Dermis blood vessel endothelial cell (primary cell): ENCODE measurements at places on chromosomes 7 and 10.

DNA sequence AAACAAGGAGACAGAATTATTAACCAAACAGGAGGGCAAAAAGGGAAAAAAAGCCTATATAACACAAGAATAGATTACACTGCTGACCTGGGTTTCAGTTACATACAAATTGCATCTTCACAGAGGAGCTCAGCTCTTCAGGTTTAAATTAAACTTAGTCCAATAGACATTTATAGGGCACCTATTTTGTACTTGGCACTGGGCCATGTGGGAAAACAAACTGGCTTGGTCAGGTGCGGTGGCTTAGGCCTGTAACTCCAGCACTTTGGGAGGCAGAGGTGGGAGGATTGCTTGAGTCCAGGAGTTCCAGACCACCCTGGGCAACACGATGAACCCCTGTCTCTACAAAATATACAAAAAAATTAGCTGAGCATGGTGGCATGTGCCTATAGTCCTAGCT is 62.3 kb upstream of the CCDC6 start:
- DNase-seq = no peak

DNA sequence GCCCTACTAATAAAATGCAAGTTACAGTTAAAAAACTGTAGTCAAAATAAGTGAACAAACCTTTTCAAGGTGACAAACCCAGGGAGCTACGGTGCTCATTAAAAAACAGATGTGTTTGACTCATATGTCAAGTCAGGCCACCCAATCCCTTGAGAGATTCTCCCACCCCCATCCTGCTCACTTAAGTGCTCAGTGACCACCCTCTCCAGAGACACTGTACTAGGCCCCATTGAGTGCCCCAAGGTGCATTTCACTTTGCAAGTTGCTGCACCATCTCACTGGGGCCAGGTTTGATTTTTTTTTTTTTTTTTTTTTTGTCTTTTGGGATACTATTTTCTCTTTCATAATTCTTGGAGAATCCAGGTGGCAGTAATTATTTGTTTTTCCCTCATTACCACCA is 1.9 kb downstream of the ERV3-1 start:
- peak; percentile 33 for DNase-seq

- no peak for DNase-seq
These were observed 266.9 kb downstream of the USP6NL start for GRCh38 chr10:11344550-11344949.

GRCh38 chr7:134513169-134513752 is 14.1 kb upstream of the AKR1B10 start:
- peak; percentile 73 for DNase-seq

DNA sequence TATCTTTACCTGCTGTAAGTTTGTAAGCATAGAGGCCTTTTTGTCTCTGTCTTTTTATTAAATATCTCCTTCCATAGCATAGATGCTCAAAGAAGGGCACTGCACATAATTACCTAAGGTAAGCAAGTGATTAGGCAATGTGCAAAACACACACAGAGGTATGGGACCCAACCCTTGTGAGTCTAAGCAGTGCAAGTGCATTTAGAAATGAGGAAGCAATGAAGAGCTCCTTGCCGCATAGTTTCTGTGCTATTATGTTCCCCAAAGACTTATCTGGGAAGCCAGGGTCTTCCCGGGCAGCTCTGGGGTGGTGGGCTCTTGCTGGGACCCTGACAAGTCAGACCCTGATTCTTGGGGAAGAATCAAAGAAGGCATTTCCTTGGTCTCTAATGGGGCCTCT is 13.5 kb upstream of the MGAM2 start:
- DNase-seq = no peak

GRCh38 chr7:148862481-148862880 is 21.6 kb downstream of the EZH2 start:
- DNase-seq = no peak

- no peak for DNase-seq
These were observed 117.9 kb downstream of the AOAH start for GRCh38 chr7:36606153-36606975.

- no peak for DNase-seq
These were observed 30.8 kb upstream of the CHST15 start for GRCh38 chr10:124124123-124124768.

DNA sequence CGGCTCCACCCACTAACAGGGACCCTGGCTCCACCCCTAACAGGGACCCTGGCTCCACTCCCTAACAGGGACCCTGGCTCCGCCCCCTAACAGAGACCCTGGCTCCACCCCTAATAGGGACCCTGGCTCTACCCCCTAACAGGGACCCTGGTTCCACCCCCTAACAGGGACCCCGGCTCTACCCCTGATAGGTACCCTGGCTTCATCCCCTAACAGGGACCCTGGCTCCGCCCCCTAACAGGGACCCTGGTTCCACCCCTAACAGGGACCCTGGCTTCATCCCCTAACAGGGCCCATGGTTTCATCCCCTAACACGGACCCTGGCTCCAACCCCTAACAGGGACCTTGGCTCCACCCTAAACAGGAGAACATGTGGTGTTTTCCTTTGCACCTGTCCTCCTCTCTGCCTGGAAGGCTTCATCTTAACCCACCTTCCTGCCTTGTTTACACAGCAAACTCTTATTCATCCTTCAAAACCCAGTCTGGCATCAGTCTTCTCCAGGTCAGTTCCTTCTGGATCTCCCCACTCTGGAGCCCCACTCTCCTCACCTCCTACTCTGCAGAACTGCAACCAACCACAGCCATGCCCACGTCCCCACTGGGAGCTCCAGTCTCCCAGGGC is 58.0 kb downstream of the CHST15 start:
- no peak for DNase-seq

- peak; percentile 2 for DNase-seq
These were observed 328.4 kb upstream of the GNAI1 start for GRCh38 chr7:79806161-79806734.

DNA sequence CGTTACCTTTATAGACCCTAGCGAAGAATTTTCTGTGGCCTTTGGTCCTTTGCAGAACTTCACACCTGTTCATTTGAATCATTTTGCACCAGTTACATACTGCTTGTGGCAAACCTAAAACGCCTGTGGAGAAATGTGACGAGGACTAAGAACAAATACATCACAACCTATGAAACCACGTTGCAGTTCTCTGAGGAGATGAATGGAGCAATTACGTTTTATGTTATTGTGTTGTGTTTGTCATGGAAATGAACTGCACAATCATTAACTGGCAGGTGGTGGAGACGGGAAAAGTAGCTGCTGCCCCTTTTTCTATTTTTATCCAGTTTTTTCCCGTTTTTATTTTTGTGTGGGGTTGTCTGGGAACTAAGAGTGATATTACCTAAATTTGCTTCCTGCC is 505.5 kb downstream of the SDK1 start:
- DNase-seq = no peak

GRCh38 chr7:108324053-108325038 is 131.9 kb downstream of the NRCAM start:
- no peak for DNase-seq
